ENCODE measurements at places on chromosomes 6 and 20.
A peak's percentile ranks its signal among the peaks of the same experiment; 100 is the strongest.

- DNase-seq = no peak
Observed at GRCh38 chr6:10411971-10412460, 2.9 kb downstream of the TFAP2A start.

DNA sequence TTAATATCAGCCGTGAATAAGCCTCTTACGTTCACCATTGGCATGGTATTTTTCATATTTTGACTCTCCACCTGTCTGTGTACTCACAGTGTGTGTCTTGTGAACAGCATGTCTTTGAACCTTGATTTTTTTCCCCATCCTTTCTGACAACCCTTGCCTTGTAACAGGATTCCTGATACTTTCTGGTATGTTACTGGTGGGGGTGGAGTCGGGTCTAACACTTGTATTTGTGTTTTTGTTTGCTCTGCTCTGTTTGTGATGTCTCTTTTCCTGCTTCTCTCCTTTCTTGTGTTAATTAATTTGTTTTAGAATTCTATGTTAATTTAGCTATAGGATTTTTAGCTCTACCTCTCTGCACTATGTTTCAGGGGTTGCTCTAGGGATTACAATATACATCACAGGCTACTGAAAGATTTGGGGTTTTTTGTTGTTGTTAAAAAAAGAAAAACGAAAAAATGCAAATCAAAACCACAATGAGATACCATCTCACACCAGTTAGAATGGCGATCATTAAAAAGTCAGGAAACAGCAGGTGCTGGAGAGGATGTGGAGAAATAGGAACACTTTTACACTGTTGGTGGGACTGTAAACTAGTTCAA, 245.1 kb downstream of the CDH4 start:
- DNase-seq = no peak

DNA sequence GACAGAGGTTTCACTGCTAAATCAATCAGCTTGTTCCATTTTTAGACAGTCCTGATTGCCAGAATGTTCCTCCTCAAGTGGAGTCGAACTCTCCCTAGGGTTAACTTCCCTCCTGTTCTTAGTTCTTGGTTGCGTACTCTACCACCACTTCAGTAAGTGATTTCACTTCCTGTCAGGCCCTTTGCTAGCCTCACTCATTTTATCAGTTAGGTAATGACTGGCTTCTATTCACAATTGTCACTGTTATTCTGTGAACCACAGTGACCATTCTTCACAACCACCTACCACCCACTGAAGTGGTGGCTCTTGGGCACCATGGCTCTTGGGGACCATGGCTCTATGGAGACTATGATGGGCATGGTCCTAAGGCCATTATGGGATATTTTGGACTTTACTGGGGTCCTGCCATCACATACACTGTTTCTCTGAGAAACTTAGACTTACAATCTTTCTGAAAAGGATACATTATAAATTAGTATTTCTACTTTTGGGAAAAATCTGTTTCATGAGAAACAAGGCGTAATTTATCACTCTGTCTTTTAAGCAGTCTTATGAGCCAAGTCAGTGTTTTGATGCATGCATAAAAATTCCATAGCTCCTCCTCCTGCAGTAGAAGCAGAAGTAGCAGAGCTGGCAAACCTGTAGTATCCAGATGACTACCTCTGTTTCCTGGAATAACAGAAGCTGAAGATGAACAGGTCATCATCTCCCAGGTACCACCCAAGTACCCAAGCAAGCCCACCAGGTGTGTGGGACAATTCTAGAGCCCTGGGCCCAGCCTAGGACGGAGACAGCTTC, 66.3 kb downstream of the ATXN1 start:
- DNase-seq = no peak

GRCh38 chr6:167093922-167094432, 28.9 kb upstream of the CCR6 start:
- peak; percentile 46 for DNase-seq

DNA sequence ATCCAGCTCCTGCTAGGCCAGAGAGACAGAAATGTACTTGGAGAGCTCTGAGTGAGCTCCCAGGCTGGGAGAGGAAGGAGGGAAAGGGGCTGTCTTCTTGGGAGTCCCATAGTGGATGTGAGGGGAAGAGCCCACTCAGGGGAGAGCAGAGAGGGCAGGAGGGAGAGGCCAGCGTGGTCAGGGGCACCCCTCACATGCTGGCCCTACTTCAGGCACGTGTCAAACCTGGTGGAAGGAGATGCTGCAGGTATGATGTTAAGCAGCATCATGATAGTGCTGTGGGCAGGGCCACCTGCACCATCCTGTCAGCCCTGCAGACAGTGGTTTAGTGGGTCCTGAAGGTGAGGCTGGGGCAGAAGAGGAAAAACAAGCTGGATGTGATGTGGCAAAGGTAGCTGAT, 265.4 kb upstream of the RNF24 start:
- DNase-seq = no peak

- DNase-seq = no peak
Observed at GRCh38 chr6:85078058-85078457, 313.7 kb upstream of the TBX18 start.

GRCh38 chr6:53486679-53487078, 58.2 kb downstream of the GCLC start:
- DNase-seq = no peak

- no peak for DNase-seq
Observed at GRCh38 chr20:14963262-14963663, 625.9 kb upstream of the FLRT3 start.

- DNase-seq = peak; percentile 21
Observed at GRCh38 chr6:18510644-18511033, 123.5 kb downstream of the RNF144B start.

DNA sequence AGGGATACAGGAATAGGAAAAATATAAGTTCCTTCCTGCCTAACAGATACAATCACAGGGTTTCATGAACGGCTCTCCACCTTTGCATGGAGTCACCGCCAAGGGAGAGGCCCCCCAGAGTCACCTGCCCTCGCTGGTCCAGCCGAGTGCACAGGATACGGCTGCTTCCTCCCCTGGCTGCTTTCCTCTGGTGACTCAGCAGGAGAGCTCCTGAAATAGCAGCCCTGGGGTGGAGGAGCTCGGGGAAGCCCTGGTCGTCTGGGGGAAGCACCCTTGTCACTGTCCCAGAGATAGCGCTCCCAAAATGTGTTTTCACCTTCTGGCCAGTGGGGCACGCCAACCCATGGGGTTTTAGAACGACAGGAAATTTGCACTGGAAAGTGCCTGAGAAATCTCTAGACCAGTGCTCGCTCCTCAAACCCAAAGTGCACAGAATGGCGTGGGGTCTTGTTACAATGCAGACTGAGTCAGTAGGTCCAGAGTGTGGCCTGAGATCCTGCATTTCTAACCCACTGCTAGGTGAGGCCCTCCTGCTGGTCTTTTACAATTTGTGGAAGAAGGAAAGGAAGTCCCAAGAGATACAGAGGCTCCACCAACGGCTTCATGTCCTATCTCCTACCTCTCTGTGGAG, 35.9 kb upstream of the FAM50B start:
- no peak for DNase-seq
